ENCODE measurements at places on chromosomes 11 and 22. TPM values are rescaled to one million over a fixed set of nuclear protein-coding genes. Genes with fewer than 3 reads are reported as not detected.

DNA sequence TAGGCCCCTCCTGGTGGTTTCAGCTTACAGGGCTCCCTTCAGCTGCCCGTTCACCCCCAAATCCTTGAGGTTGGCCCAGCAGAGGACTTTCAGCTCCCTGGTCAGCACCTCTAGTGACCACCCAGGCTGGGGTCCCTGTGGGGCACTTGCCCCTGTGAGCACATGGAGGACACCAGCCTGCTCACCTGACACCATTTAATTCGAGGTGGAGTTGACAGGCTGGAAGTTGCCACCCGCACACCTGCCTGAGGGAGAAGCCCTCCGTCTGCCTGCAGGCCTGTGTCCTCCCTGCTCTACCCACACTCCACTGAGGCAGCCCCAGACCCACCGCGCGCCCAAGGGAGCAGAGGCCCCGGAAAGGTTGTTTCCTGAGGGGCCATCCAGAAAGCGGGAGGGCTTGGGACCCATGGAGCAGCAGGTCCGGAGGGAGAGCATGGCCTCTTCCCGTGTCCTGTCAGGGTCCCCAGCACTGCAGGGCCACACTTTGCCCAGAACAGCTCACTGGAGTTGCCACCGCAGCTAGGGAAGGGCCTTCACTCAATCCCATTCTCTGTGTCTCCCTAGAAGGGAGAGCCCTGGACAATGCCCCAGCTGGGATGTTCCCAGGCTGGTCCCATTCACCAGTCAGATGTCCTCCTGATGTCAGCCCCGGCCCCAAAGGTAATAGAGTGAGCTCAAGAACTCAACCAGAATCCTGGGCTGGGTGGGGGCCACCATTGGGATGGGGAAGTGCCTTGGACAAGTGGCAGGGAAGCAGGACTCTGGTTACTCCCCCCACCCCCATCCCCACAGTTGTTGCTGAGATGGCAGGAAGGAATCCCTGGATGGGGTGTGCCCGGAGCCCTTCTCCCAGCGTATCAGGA, 82.4 kb downstream of the MED15 start:
- DNase-seq: no peak

GRCh38 chr22:46362203-46362933, 26.9 kb downstream of the TRMU start:
- no peak for DNase-seq

GRCh38 chr11:115518983-115519628, 14.9 kb upstream of the CADM1 start:
- no peak for DNase-seq

GRCh38 chr11:76568139-76568538, 102.4 kb downstream of the LRRC32 start:
- DNase-seq: no peak

DNA sequence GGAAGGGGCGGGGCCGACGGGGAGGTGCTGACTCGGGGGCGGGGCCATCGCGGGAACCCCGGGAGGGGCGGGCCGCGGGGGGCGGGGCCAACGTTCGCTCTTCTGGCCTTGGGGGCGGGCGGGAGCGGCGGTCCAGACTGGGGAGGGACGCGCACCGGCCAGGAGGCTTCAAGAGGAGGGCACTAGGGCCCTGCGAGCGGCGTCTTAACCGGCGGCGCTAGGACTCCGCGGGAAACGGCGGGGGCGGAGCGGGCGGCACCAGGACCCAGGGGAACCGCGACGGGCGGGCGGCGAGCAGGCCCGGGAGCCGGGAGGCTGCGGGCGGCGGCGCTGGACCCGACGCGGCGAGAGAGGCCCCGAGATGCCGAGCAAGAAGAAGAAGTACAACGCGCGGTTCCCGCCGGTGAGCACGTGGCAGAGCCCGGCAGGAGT, at the start of gene DRAP1:
TSS of gene DRAP1 (plus strand) at position 286 of the 432 bp plus-strand sequence. CDS start at position 362, 76 bp downstream.
- DNase-seq: peak; percentile 99

DNA sequence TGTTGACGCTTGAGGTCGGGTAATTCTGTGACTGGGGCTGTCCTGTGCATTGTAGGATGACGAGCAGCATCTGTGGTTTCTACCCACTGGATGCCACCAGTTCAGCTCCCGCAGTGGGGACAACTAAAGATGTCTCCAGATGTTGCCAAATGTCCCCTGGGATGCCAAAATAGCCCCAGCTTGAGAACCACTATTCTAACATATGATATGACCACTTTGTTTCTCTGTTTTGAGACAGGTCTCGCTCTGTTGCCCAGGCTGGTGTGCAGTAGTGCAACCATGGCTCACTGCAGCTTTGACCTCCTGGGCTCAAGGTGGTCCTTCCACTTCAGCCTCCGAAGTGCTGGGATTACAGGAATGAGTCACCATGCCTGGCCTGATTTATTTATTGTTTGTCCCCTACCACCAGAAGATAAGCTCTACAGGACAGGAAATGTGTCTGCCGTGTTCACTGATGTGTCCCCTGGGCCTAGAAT, 4.4 kb upstream of the MEN1 start:
- DNase-seq: no peak

GRCh38 chr11:45886816-45887520, 1.5 kb downstream of the MAPK8IP1 start:
- no peak for DNase-seq

Gene UBQLN3
- not detected for total RNA-seq

DNA sequence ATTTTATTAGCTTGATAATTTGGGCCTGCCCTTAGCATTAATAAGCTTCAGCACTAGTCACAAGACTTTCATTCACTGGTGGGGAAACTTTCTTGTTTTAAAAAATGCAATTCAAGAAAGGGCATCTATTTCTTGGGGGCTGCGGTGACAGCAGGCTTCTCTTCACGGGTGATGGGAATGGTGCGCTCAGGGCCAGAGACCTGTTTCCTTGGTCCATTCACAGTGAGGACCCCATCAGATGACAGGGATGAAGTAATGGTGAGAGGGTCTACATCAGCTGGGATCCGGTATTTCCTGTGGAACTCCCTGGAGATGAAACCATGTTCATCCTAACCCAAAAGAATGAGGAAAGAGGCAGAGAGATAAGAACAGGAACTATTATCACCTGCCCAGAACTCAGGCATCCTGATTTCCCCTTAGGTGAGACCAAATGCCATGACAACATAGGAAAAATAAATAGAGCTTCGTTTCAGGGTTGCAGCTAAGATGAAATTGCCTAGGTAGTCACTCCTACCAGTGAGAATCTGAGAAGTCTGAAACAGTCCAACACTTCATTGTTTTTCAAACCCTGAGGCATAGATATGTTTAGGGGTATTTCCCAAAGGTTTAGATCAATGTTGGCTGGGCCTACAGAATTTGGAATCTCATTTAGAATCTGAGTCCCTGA, 2.8 kb downstream of the CRYAB start:
- DNase-seq: no peak

GRCh38 chr11:114163830-114164401, 104.4 kb downstream of the ZBTB16 start:
- no peak for DNase-seq

Gene SCUBE1
- 42.8 TPM for total RNA-seq

- no peak for DNase-seq
These were observed 22.2 kb downstream of the RRAS2 start for GRCh38 chr11:14336507-14337503.

GRCh38 chr11:30326114-30326778, 3.3 kb downstream of the ARL14EP start:
- DNase-seq: no peak

DNA sequence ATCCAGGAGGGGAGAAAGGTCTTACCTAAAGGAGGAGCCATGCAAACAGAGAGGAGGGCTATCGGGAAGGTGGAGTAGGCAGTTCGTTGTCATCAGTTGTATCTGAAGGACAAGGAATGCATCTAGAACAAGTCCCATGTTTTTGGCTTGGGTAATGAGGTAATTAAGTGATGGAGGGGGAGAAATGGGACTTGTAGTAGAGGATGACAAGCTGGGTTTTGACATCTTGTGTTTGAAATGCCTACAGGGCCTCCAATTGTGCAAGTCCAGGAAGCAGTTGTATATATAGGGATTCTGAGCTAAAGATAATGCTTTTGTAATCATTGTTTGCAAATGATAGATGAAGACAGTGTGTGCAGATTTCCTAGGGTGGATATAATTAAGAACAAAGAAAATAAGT, 622.8 kb downstream of the NTM start:
- no peak for DNase-seq

GRCh38 chr11:47342854-47343253, 9.6 kb downstream of the MYBPC3 start:
- no peak for DNase-seq

Gene CCDC188
- 2.6 TPM for total RNA-seq

DNA sequence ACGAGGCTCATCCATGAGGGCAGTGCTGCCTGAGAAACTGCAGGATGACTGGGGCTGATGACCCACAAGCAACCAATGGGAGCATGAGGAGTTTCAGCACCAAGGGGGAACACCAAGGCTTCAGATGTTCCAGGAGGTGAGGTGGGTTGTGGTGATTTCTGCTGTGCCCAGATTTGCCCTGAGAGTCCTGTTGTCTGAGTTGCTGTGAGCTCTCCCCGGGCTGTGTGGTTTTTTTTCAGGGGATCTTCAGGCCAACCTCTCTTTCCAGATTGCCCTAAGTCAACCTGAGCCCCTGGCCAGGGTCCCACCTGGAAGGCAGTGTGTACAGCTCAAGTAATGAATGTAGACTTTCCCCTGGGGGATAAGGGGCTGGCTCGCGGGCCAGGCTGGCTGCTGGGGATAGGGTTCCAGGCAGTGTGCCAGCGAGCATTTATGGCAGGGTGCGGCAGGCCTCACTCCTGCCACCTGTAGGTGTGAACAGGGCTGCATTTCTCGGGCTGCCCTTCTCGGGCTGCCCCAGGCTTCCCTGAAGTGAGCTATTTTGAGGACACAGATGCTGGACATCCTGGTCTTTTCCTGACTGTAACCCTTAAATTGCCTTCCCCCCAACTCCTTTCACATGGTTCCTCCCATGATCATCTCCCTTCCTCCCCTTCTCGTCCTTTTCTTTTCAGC, 9.8 kb downstream of the SLC22A6 start:
- DNase-seq: no peak

DNA sequence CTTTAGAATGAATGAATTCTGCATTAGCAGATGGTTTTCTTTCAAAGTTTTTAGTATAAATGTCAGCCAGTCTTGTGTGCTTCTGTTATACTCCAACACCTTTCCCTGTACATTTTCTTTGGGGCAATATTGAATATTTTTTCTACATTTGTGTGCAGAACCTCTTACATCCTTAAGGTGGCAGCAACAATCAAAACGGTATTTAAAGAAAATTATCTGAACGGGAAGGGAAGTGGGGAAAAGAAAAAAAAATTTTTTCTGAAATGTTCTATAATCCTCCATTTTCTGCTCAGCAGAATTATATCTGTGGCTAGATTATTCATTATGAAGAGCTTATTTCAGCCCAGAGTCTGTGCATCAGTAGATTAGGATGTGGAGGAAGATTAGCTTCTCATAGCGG, 347.3 kb upstream of the RAG2 start:
- no peak for DNase-seq

Gene KCNJ1
- total RNA-seq: 0.27 TPM

- DNase-seq: no peak
These were observed 18.8 kb downstream of the SC5D start for GRCh38 chr11:121311373-121311772.

Gene BIRC3
- 2.8 TPM for total RNA-seq

GRCh38 chr11:66324664-66325063, 7.8 kb upstream of the CD248 start:
- no peak for DNase-seq

DNA sequence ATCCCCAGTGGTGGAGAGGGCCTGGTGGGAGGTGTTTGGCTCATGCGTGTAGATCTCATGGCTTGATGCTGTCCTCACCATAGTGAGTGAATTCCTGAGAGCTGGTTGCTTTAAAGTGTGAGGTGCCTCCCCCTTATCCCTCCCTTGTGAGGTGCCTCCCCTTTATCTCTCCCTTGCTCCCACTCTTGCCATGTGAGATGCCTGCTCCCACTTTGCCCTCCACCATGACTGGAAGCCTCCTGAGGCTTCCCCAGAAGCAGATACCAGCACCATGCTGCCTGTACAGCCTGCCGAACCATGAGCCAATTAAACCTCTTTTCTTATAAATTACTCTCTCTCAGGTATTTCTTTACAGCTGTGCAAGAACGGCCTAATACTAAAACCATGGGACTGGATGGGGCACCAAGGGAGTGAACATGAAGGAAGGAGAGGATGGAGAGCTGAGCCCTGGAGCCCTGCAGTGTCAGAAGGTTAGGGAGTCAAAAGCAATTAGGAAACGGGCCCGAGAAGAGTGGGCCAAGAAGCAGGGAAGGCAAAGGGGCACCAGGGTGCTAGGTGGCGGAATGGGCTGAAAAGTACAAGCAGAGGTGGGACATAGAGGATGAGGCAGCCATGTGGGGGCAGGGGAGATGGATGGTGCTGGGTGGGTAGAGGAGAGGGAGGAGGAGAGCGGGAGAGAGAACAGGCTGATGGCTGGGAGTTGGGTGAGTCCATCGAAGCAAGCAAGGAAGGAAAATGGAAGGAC, 9.4 kb downstream of the IFITM10 start:
- no peak for DNase-seq

GRCh38 chr11:35305670-35306382, 113.5 kb downstream of the SLC1A2 start:
- no peak for DNase-seq

GRCh38 chr11:126754591-126755426, 245.8 kb downstream of the KIRREL3 start:
- DNase-seq: no peak

Gene MB
- 0.36 TPM for total RNA-seq

- no peak for DNase-seq
These were observed 67.4 kb downstream of the MICAL2 start for GRCh38 chr11:12177739-12178338.

GRCh38 chr22:50713008-50713385, 25.0 kb upstream of the ACR start:
- DNase-seq: no peak

- no peak for DNase-seq
These were observed 1.5 kb upstream of the HMOX1 start for GRCh38 chr22:35379146-35379993.

- DNase-seq: peak; percentile 50
These were observed 253.3 kb downstream of the BRD1 start for GRCh38 chr22:49574205-49574880.

- DNase-seq: no peak
These were observed 58.5 kb upstream of the TIMP3 start for GRCh38 chr22:32743046-32743445.

- DNase-seq: no peak
These were observed 4461.3 kb upstream of the OR11H1 start for GRCh38 chr22:11066458-11067285.

DNA sequence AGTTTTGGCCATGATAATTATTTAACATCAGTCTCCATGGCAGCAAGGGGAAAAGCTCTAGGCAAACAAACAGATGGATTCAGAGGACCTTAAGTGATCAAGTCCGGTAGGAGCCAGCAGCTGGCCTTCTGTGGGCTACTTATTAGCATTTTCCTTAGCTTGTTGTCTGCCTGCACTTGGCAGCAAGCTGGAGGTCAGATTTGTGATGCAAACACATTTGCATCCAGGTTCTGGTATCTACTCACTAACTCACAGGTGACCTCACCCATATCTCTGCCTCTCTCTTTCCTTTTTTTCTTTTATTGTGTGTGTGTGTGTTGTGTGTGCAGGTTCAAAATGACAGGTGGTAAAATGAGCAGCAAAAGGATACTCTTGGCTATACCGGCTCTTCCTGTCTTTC, 32.3 kb downstream of the ARHGAP42 start:
- DNase-seq: no peak

Data from type B pancreatic cell (in vitro differentiated cells).